ENCODE measurements at places on chromosomes 4 and X.

DNA sequence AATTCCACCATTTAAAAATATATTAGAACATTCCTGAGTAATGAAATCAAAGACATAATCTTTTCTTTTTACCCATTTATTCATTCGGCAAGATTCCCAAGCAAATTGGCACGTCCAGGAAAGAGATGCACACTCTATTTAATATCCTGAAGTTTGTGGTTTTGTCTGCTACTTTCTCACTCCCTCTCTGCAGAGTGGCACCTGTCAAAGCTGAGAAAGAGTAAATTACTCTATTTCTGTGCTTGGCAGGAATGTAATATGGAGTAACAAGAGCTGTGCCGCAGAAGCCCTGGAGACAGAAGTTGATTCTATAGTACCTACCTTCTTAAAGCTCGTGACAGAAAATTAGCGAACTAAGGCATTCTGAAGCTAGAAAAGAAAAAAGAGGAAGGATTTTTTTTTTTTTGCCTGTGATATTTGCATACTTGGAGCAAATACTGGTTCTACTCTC is 5.5 kb downstream of the GSTCD start:
- peak overlapping the region; percentile 40 for H3K4me3 ChIP-seq
- no peaks in the 10 kb centered on the region for H3K27me3 ChIP-seq
- no peak overlapping the region for H3K27ac ChIP-seq
- H3K4me1 ChIP-seq = no peaks in the 10 kb centered on the region
- no peak for DNase-seq
- H3K36me3 ChIP-seq = no peaks in the 10 kb centered on the region

DNA sequence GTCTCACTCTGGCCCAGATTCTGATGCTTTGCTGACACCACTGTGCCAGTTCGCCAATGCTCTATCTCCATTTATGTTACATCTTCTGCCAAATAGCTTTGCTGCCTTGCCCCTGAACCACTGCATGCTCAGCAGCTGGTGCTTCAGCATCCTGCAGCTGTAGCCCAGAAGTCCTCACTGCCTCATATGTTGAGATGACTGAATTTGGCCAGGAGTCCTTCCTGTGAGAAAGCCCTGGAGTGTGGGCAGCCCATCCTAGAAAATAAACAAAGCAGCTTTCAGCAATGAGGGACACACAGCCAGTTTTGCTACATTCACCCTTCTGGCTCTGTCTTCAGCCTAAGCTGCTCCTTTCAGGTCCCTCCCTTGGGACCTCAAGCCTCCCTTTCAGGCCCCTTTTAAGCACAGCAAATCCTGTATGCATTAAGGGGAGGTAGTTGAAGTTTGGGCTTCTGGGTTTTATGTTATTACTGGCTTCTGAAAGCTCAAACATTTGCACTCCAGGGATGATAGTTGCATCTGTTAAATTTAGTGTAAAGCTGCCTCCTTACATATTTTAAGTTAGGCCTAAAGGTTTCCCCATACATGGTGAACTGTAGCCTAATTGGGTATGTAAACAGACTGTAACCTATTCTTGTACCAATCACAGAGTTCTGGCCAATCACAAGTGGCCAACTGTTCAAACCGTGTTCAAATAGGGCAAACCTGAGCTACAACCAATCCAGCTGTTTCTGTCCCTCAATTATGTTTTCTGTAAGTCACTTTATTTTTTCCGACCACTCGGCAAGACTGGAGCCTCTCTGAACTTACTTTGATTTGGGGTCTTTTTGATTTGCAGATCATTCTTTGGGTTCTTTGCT is 2.1 kb upstream of the TMEM165 start:
- H3K27ac ChIP-seq = no peak overlapping the region
- no peak for DNase-seq
- H3K27me3 ChIP-seq = no peaks in the 10 kb centered on the region

- no peak overlapping the region for H3K27ac ChIP-seq
- no peaks in the 10 kb centered on the region for H3K4me1 ChIP-seq
- H3K4me3 ChIP-seq = no peak overlapping the region
- peaks cover 3% of the 10 kb centered on the region for H3K27me3 ChIP-seq
Observed at GRCh38 chrX:110536816-110537215, 178.2 kb downstream of the RTL9 start.

- no peak overlapping the region for H3K4me3 ChIP-seq
- no peaks in the 10 kb centered on the region for H3K36me3 ChIP-seq
- no peaks in the 10 kb centered on the region for H3K27me3 ChIP-seq
- H3K27ac ChIP-seq = no peak overlapping the region
- no peak for DNase-seq
Observed at GRCh38 chr4:75545526-75545925, 10.3 kb upstream of the ODAPH start.

DNA sequence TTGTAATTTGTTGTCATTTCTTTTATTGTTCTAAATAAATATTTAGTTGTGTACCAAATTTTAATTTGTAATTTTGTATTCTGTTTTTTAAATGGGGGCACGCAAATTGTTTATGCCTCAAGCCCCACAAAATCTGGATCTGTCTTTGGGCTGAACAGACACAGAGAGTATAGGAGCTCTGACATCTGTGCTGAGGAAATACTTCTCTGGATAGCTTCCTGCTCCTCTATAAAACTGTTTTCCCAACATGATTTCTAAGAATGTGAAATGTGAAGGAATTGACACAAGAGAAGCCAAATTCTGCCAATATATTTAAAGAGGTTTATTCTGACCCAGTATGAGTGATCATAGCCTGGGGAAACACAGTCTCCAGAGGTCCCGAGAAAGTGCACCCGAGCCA is 93.0 kb downstream of the IL13RA2 start:
- no peak overlapping the region for H3K4me3 ChIP-seq
- no peaks in the 10 kb centered on the region for H3K27me3 ChIP-seq
- peak overlapping the region; percentile 46 for H3K27ac ChIP-seq
- H3K4me1 ChIP-seq = no peaks in the 10 kb centered on the region
- H3K36me3 ChIP-seq = no peaks in the 10 kb centered on the region
- DNase-seq = no peak

- no peak for DNase-seq
- H3K27me3 ChIP-seq = no peaks in the 10 kb centered on the region
- peaks cover 42% of the 10 kb centered on the region for H3K36me3 ChIP-seq
- no peaks in the 10 kb centered on the region for H3K4me1 ChIP-seq
Observed at GRCh38 chr4:26663888-26664287, 80.0 kb downstream of the TBC1D19 start.
